DMS 273 treated with DMSO at 0.1 percent for 48 hours (cell line): ENCODE measurements at places on chromosomes 2 and 18.

DNA sequence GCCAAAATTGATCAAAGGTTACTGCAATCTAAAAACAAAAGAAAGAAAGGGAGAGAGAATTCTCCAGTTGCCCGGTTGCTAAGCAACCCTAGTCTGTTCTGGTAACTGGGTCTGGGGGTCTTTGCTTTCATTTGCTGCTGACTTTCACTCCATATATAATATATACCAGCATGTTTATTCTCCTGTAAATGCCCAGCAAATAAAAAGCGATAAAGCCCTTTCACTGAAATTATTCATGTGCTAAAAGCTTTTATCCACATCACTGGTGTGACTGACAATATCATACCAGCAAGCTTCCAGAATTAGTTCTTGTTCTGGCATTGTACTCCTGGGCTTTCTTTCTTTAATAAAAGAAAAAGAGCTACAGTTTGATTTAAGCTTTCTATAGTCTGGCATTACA lies 75.5 kb upstream of the ST8SIA3 start:
- DNase-seq = no peak

- DNase-seq = no peak
Measured at GRCh38 chr2:27133195-27133875, 1.1 kb downstream of the PREB start.

- no peak for DNase-seq
Measured at GRCh38 chr2:10839813-10840212, 27.2 kb upstream of the PDIA6 start.

DNA sequence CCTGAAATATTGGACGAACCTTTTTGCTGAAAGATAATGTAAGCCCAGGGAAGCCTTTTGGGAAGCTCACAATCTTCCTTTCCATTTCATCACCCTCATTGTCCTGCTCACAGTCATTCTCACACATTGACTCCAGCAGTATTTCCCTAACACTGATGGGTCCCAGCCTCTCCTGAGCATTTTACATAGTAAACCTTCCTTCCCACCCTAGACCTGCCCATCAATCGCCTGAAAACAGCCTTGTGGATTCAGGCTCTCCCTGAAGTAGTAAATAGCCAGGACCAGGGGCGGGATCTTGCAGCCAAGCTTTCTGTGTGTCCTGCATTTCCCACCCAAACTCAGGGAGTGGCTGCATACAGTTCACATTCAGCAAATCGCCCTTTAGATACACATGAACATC lies 149.9 kb downstream of the CYRIA start:
- DNase-seq = no peak

- no peak for DNase-seq
Measured at GRCh38 chr2:72927619-72928550, 10.6 kb downstream of the EMX1 start.

DNA sequence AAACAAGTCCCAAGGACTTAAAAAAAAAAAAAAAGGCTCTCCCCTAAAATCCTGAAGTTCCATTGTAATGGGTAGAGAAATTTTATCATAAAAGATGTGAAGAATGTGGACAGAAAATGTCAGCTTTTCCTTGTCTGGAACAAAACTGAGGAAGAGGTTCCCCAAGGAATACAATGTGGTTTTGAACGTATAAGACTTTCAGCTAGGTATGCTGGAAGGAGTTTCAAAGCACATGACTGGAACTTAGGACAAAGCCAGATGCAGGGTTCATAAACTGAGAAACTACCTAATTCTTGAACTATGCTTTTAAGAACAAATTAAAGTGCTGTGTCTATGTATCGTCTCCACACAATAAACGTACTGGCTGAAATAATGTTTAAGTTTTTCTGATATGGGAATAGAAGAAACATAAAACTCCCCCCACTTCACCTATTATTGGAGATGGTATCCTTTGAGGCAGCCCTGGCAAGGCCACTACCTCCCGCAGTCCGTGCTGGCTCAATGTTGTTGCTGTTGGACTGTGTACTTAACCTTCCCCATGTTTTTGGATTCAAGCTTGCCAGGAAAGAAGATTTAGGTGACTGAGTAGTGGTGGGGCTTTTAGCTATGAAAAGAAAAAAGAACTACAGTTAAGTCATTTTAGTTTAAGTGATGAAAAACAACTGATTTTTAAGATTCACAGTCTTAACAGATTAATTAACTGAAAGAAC lies 84.2 kb upstream of the DNER start:
- DNase-seq = no peak
